ENCODE measurements at places on chromosomes 1 and 21.
A peak's percentile ranks its signal among the peaks of the same experiment; 100 is the strongest.

- H3K27me3 ChIP-seq, result no peaks in the 10 kb centered on the region
- no peak for DNase-seq
- no peak overlapping the region for H3K27ac ChIP-seq
- H3K4me3 ChIP-seq, result no peak overlapping the region
Observed at GRCh38 chr1:154711416-154711815, 103.4 kb upstream of the ADAR start.

DNA sequence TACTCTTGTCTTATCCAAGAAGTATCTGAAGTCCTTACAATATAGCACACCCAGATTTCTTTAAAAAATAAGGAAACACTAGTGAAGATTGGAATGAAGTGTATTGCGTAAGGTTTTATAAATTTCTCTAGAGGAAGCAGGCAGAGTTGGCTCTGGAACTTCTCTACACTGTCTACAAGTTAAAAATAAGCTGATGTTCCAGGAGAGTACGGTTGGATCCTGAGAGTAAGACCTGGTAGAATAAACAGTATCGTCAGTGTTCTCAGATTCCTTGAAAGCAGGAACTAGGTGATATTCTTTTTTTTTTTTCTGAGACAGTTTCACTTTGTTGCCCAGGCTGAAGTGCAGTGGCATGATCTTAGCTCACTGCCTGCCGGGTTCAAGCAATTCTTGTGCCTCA lies 107.9 kb downstream of the USP25 start:
- no peaks in the 10 kb centered on the region for H3K4me1 ChIP-seq
- no peak for DNase-seq
- H3K27me3 ChIP-seq, result no peaks in the 10 kb centered on the region
- H3K4me3 ChIP-seq, result no peak overlapping the region
- no peak overlapping the region for H3K27ac ChIP-seq

- H3K36me3 ChIP-seq, result peaks cover 9% of the 10 kb centered on the region
- no peak for DNase-seq
- no peak overlapping the region for H3K27ac ChIP-seq
- no peaks in the 10 kb centered on the region for H3K27me3 ChIP-seq
- H3K4me1 ChIP-seq, result peaks cover 6% of the 10 kb centered on the region
Observed at GRCh38 chr1:240312872-240313271, 221.2 kb downstream of the FMN2 start.

GRCh38 chr1:78081980-78082860 lies 36.5 kb downstream of the GIPC2 start:
- H3K27ac ChIP-seq, result no peak overlapping the region
- no peak for DNase-seq

- no peak overlapping the region for H3K27ac ChIP-seq
- no peak for DNase-seq
- no peaks in the 10 kb centered on the region for H3K27me3 ChIP-seq
- peaks cover 4% of the 10 kb centered on the region for H3K4me1 ChIP-seq
- no peaks in the 10 kb centered on the region for H3K36me3 ChIP-seq
Observed at GRCh38 chr21:43295066-43295958, 126.5 kb downstream of the CRYAA start.

- no peaks in the 10 kb centered on the region for H3K36me3 ChIP-seq
- peaks cover 6% of the 10 kb centered on the region for H3K4me1 ChIP-seq
- H3K27ac ChIP-seq, result no peak overlapping the region
Observed at GRCh38 chr1:63721531-63722189, 52.2 kb upstream of the ROR1 start.

DNA sequence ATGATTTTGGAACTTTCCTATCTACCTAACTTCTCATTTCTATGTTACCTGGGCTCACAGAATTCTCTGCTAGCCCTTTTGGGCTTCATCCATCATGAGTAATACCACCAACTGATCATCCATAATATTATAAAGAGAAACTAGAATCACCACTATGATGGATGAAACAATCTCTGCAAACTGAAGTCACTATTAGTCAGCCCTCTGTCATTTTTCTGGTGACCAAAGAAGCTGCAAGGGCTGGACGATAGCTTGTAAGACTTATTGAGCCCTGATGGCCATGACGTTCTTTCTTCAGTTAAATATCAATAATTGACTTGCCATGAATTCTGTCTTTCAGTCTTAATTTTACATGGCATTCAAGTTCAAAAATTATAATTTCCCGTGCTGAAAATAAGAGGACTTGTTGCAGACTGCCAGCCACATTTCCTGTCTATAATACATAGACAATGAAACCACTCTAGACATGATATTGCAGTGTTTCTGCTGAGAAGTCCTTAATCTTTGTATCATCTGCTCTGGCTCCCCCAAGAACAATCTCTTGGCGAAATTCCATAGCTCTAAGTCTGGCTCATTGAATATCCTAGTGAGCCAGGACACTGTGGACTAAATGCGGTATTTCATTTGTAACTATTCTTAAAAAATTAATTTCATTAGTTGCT lies 655.0 kb upstream of the CAMK1G start:
- no peaks in the 10 kb centered on the region for H3K36me3 ChIP-seq
- no peak overlapping the region for H3K27ac ChIP-seq
- peaks cover 3% of the 10 kb centered on the region for H3K27me3 ChIP-seq
- H3K4me3 ChIP-seq, result no peak overlapping the region

- H3K36me3 ChIP-seq, result no peaks in the 10 kb centered on the region
- no peak for DNase-seq
- H3K4me1 ChIP-seq, result no peaks in the 10 kb centered on the region
- H3K4me3 ChIP-seq, result no peak overlapping the region
- H3K27ac ChIP-seq, result no peak overlapping the region
Observed at GRCh38 chr1:29896300-29896699, 660.0 kb downstream of the PTPRU start.

DNA sequence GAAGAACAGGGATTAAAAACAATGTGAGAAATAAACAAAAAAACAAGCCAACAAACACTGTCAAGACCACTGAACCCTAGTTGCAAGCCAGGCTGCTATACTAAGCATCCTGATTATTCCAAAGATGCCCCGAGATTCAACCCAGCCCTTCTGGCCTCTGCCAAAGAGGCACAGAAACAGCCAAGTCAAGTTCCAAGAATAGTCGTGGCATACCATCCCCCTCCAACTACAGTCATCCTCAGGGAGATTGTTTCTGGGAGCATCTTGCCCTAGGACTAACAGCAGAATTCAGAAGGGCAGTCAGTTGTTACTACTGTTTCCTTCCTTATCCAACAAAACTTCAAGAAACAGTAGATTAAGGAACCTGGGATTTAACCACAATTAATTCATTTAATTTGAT lies 52.3 kb downstream of the ABL2 start:
- H3K27ac ChIP-seq, result no peak overlapping the region
- H3K36me3 ChIP-seq, result no peaks in the 10 kb centered on the region
- DNase-seq, result no peak

DNA sequence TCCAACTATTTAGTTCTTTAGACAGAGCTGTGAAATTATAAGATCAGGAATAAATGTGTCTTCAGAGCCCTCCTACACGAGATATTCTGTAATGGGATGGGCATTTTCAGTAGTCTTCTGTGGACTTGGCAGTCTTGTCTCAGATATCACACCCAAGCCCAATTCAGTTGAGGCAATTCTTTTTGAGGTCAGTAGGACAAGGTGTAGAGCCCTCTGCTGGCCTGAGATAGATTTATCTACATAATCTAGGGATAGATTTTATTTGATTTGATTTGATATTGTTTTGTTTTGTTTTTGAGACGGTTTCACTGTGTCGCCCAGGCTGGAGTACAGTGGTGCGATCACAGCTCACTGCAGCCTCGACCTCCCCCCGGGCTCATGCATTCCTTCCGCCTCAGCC lies 77.5 kb downstream of the FMN2 start:
- H3K4me1 ChIP-seq, result no peaks in the 10 kb centered on the region
- no peak for DNase-seq
- H3K27ac ChIP-seq, result no peak overlapping the region
- peaks cover 9% of the 10 kb centered on the region for H3K36me3 ChIP-seq
- no peak overlapping the region for H3K4me3 ChIP-seq

GRCh38 chr21:38679534-38679933 lies 126.2 kb upstream of the ETS2 start:
- H3K4me1 ChIP-seq, result peaks cover 36% of the 10 kb centered on the region
- H3K4me3 ChIP-seq, result no peak overlapping the region
- H3K27ac ChIP-seq, result no peak overlapping the region
- no peaks in the 10 kb centered on the region for H3K36me3 ChIP-seq

GRCh38 chr1:205975387-205975998 lies 27.7 kb downstream of the RAB7B start:
- no peak overlapping the region for H3K4me3 ChIP-seq
- H3K27me3 ChIP-seq, result no peaks in the 10 kb centered on the region
- peaks cover 60% of the 10 kb centered on the region for H3K4me1 ChIP-seq
- peaks cover 4% of the 10 kb centered on the region for H3K36me3 ChIP-seq
- DNase-seq, result no peak
- no peak overlapping the region for H3K27ac ChIP-seq

- no peaks in the 10 kb centered on the region for H3K36me3 ChIP-seq
- H3K4me1 ChIP-seq, result no peaks in the 10 kb centered on the region
- no peaks in the 10 kb centered on the region for H3K27me3 ChIP-seq
Observed at GRCh38 chr1:217418269-217419193, 212.4 kb downstream of the GPATCH2 start.

DNA sequence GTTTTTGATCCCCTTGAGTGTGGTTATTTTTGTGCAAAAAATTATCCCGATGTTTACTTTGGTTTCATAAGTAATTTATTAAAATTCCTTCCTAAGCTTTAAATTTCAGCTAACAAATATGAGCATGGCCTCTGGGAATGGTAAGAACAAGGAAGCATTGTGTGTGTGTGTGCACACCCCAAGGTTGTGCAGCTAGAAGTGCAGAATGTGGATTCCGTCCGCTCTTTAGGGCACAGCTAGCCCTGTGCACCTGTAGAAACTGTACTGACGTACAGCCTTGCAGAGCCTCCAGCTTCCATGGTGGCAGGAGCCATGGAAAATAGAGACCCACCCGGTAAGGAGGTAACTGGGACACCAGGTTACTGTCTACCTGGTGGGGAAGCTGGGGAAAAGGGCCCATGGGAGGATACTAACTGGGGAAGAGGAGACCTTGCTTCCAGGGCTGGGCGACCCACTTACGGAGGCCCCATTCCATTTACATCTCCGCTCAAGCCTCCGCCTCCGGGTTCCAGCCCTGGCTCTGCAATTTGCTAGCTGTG lies 54.7 kb downstream of the B3GALT5 start:
- no peak overlapping the region for H3K27ac ChIP-seq
- H3K36me3 ChIP-seq, result peaks cover 10% of the 10 kb centered on the region
- H3K27me3 ChIP-seq, result peaks cover 9% of the 10 kb centered on the region

DNA sequence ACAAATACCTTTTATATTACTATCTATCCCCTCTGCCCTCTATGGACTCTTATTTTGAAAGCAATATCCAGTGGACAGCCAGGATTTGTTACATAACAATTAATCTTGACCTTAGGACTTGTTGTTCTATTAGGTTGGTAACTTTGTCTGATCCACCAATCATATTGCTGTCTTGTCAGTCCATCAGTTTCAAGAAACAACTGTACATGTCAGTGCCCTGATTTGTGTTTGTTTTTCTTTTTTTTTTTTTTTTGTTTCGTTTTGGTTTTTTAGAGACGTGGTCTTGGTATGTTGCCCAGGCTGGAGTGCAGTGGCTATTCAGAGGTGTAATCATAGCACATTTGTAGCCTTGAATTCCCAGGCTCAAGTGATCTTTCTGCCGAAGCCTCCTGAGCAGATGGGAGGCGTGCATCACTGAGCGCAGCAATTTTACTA lies 1.5 kb upstream of the SCP2 start:
- peaks cover 68% of the 10 kb centered on the region for H3K27me3 ChIP-seq
- peak overlapping the region; percentile 77 for H3K4me3 ChIP-seq
- no peaks in the 10 kb centered on the region for H3K36me3 ChIP-seq
- H3K27ac ChIP-seq, result no peak overlapping the region
- H3K4me1 ChIP-seq, result peaks cover 9% of the 10 kb centered on the region

GRCh38 chr1:211370669-211371068 lies 44.0 kb downstream of the TRAF5 start:
- peaks cover 4% of the 10 kb centered on the region for H3K36me3 ChIP-seq
- H3K4me3 ChIP-seq, result no peak overlapping the region
- no peak overlapping the region for H3K27ac ChIP-seq
- H3K4me1 ChIP-seq, result peaks cover 9% of the 10 kb centered on the region

DNA sequence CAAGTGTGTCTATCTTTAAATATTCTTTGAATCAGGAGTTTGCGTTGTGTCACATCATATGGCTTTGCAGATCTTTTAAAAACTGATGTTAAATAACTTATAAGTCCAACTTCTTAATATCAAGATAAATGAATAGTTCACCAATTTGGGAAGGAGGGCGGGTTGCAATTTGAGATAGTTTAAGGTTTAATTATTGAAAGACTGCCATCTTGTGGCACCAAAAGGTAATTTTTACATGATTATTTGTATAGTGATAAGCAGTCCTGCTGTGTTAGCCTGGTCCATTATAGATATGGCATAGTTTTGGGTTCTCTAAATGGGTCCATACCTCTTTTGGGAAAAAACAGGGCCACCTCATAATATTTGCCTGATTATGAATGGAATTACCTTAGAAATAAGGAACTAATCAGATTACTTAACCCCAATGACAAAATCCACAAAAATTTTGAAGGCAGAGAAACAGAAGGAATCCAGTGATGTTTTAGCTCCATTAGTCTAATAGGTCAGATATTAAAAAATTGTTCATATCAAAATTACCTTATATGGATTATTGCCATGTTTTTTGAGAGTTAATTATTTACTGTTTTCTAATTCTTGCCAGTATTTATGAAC lies 64.3 kb downstream of the PRKAA2 start:
- no peak for DNase-seq
- H3K27ac ChIP-seq, result no peak overlapping the region
- no peaks in the 10 kb centered on the region for H3K4me1 ChIP-seq
- H3K36me3 ChIP-seq, result peaks cover 8% of the 10 kb centered on the region
- H3K4me3 ChIP-seq, result no peak overlapping the region
- H3K27me3 ChIP-seq, result no peaks in the 10 kb centered on the region

GRCh38 chr1:5951846-5952410 lies 40.3 kb downstream of the NPHP4 start:
- peaks cover 20% of the 10 kb centered on the region for H3K36me3 ChIP-seq
- H3K4me1 ChIP-seq, result no peaks in the 10 kb centered on the region
- H3K4me3 ChIP-seq, result no peak overlapping the region

GRCh38 chr21:42301371-42302075 lies 13.7 kb downstream of the TFF3 start:
- no peaks in the 10 kb centered on the region for H3K36me3 ChIP-seq
- peaks cover 5% of the 10 kb centered on the region for H3K27me3 ChIP-seq
- H3K27ac ChIP-seq, result no peak overlapping the region

DNA sequence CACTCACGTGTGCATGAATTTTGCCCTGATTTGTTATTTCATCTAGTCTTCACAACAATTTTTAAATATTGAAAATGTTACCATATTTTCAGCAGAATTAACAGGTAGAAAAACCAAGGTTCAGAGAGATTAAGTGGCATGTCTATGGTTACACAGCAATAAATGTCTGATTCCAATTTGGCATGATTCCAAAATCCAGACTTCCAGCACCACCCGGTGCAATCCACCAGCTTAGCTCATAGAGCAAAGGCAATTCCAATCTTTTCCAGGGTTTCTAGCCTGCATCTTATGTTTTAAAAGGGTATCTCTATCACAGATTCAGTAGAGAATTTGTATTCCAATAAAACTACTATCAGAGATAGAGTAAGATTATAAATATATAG lies 161.8 kb downstream of the TPR start:
- H3K4me1 ChIP-seq, result peaks cover 6% of the 10 kb centered on the region
- H3K27me3 ChIP-seq, result no peaks in the 10 kb centered on the region
- no peaks in the 10 kb centered on the region for H3K36me3 ChIP-seq
- no peak for DNase-seq

Data from neural crest cell (in vitro differentiated cells).